ENCODE measurements at places on chromosomes 6 and 20.
A peak's percentile ranks its signal among the peaks of the same experiment; 100 is the strongest.

- DNase-seq, result peak; percentile 83
These were observed 142.6 kb downstream of the MRPL14 start for GRCh38 chr6:43984442-43985321.

- DNase-seq, result no peak
These were observed 11.6 kb downstream of the JAG1 start for GRCh38 chr20:10662151-10662550.

DNA sequence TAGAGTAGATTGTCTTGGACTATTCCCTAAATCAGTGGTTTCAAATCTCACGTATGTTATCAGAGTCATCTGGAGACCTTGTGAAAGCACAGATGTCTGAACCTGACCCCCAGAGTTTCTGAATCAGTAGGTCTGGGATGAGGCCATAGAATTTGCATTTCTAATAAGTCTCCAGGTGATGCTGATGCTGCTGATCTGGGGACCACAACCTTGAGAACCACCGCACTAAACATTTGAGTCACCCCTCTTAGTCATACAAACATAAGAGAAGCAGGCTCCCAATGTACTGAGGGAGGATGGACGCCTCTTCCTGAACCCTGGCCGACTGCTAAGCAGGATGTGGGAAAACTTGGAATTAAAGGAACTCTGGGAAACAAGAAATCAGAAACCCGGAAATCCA lies 187.8 kb upstream of the PRDM1 start:
- no peak for DNase-seq

DNA sequence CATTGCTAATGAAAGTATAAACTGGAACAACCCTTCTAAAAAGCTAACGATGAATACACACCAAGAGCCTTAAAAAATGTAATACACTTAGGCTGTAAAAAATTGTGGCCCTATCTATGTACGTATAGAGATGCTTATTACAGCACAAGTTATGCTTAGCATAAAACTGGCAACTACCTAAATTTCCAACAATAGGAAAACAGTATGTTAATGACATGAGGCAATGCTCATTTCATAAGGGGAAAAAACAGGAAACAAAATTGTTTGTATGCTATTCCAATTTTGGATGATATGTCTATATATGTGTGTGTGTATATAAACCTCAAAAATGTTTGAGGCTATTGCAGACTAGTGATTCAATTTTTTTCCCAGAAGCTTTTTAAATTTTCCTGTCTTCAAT lies 82.5 kb downstream of the DTNBP1 start:
- no peak for DNase-seq

GRCh38 chr6:132205946-132206345 lies 195.3 kb downstream of the MOXD1 start:
- DNase-seq, result no peak

- DNase-seq, result peak; percentile 23
These were observed 142.2 kb downstream of the NFATC2 start for GRCh38 chr20:51400051-51400926.

DNA sequence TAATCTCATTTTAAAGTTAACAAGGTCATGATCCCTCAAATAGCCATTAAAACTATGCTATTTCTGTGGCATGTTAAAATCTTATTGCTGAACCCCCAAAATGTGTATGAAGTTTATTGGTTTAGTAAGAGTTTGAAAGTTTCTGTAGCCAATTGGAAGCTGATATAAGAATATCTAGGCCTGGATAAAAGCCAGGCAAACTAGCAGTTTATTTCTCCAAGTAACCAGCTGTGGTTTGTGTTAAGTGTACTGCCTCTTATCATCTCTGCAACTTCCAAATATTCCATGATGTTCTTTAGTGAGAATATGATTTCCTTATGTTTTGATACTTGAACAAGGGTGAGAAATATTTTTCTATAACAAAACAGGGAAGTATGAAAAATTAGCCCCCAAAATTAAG lies 76.7 kb downstream of the PRSS35 start:
- no peak for DNase-seq

DNA sequence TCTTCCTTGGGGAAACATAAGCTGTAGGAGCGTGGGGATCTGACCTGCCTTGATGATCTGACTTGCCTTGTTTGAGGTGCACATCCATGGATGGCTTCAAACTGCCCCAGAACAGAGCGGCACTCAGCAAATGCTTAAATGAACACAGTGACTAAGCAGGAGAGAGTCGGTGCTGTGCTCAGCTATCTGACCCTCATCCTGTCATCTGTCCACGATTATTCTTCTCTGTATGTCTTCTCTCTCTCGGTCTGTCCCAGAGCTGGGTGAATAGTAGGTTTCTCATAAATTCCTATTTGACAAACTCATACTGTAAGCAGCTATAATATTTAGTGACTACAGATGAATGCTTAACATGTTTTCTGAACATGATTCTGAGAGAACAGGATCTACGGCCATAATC lies 37.3 kb downstream of the TRAM2 start:
- no peak for DNase-seq

DNA sequence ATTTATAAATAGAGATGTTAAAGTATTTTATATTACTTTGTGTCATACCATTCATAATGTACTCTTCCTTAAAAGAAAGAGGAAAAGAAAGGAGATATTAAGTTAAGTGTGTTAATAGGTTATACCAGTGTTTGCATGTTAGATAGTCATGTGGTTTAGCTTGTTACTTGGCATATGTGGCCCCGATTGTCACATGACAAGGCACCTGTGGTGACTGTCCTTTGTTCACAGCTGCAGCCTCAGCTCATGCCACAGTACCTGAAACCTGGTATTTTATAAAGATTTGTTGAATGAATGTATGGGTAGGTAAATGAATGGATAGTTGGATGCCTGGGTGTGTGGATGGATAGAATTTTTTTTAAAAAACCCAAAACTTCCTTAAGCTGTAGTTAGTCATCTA lies 306.1 kb upstream of the FLRT3 start:
- DNase-seq, result no peak

- DNase-seq, result no peak
These were observed 273.3 kb downstream of the ALDH8A1 start for GRCh38 chr6:134676307-134677281.

GRCh38 chr6:112951829-112952228 lies 604.7 kb downstream of the RFPL4B start:
- DNase-seq, result no peak

DNA sequence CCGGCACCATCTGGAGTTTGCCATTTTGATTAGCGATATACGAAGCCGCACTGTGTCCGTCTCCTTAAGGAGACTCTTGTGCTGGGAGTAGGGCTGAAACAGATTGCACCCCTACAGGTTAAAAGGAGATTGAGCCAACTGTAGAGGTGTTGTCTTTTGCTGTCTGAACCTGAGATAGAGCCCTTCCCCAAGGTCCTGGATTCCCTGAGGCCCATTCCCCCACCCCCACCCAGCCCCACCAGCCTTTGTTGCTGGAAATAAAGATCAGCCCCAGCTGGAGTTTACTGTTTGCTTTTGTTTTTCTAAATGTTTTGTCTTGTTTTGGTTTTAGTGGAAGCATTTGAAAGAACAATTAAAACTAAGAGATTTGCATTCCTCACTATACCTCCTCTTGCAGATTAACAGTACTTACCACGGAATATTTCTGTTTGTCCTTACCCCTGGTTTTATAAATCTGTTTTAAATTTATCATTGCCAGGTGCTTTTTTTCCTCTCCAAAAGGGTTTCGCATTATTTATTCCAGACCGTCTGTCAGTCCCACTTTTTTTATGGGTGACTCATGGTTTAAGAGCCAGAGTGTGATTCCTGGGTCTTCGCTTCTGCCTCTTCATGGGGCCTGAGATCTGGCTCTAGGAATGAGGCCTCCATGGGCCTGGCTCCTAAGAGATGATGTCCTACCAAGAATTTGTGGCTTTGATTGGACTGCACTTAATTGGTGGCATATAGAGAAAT lies 169.2 kb downstream of the DTNBP1 start:
- no peak for DNase-seq

GRCh38 chr6:89975991-89976693 lies 81.9 kb downstream of the GJA10 start:
- DNase-seq, result no peak

GRCh38 chr6:149830731-149831307 lies 33.3 kb downstream of the LRP11 start:
- DNase-seq, result no peak

- peak; percentile 54 for DNase-seq
These were observed 775 bp downstream of the PFDN4 start for GRCh38 chr20:54208548-54209176.

DNA sequence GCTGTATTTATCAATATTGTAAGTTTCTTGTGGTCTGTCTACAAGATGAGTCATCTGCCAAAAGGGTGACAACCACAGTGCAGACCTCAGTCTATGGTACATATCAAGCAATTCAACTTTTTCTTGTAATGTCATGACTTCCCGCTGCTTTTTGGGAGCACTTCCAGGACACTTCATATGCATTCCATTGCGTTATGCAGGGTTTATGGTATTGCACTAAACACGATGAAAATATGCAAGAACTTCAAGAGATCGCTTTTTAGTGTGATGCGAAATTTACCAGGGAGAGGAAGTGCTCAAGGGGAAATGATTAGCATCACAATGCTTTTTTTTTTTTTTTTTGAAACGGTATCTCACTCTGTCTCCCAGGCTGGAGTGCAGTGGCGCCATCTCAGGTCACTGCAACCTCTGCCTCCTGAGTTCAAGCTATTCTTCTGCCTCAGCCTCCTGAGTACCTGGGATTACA lies 166.5 kb downstream of the TFAP2A start:
- no peak for DNase-seq

GRCh38 chr20:23157734-23158133 lies 71.6 kb upstream of the CD93 start:
- DNase-seq, result no peak

DNA sequence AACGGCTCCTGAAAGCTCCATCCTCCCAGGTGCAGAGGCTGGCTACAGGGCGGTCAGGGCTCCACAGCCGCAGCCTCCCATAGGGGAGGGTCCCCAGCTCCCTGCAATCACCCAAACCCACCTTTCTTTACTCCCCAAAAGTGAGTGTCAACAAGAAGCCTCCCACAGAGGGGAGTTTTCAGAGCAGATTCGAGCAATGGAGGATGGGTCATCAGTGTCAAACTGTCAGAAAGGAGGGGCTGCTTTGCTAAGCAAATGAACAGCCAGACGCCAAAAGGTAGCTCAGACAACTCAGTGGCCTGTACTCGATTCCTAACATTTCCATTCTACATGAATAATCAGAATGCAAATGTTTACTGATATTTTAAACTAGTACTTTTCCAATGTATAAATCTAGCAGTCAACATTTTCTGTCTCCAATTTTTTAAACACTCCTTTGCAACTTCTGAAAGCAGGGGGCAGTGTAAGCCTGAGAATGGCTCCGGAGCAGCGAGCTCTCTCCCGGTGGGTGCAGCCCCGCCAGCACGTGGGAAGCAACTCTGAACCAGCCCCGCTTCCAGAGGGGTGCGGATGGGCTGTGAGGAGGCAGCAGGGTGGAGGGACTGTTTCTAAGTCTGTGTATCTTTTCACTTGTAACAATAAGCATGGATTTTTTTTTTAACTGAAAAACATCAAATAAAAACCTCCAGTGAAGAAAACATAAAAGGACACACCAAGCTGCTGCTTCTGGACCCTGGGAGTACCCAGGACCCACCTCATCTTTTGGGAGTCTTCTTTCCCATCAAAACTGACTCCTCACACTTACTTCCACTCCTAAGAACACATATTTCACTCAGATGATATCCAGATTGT lies 54.9 kb downstream of the TAF4 start:
- DNase-seq, result peak; percentile 74

DNA sequence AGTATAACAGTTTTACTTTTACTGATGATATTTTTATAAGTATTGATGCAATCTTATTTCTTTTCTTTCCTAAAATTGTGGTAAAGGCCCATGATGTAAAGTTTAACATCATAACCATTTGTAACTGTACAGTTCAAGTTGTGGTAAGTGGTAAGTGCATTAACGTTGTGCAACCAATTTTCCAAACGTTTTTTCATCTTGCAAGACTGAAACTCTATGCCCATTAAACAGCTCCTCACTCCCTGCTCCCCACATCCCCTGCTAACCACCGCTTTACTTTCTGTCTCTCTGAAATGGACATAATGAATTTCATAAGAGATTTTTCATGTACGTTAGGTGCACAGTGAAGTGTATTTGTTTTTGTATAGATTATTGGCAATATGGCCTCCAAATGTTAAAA lies 106.0 kb downstream of the PACRG start:
- no peak for DNase-seq

- DNase-seq, result no peak
These were observed 462.9 kb upstream of the JAG1 start for GRCh38 chr20:11136691-11137090.

DNA sequence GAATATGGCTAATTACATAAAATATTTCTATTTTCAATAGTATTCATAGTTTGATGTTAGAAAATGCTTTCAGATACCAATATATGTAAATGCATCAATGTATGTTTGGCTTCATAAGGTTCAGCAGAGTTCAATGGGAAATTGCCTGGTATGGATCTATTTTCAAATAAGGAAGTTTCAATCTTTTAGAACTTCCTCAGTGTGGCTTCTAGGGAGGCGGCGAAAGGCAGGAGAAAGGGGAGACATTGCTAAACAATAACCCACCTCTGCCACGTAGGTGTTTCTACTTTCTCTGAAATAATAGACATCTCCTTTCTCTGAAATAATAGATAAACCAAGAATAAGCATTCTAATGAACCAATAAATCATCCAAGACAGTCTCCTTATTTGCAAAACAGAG lies 237.7 kb upstream of the RAB32 start:
- no peak for DNase-seq

DNA sequence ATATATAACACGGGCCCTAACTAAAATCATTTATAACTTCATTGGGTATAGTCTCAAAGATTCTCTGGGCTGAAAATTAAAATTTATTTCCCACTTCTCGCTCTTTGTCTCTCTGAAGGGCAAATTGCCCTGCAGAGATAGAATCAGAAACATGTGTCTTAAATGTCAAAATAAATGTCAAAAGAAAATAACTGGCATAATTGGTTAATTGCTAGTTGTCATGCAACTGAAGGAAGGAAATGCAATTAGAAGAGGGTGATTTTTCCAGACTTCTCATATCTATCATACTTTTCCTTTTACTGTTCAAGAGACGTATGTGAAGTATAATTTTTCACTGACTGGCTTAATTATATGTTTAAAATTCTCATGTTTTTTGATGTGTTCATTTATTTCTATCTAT lies 80.3 kb upstream of the HMGCLL1 start:
- no peak for DNase-seq

DNA sequence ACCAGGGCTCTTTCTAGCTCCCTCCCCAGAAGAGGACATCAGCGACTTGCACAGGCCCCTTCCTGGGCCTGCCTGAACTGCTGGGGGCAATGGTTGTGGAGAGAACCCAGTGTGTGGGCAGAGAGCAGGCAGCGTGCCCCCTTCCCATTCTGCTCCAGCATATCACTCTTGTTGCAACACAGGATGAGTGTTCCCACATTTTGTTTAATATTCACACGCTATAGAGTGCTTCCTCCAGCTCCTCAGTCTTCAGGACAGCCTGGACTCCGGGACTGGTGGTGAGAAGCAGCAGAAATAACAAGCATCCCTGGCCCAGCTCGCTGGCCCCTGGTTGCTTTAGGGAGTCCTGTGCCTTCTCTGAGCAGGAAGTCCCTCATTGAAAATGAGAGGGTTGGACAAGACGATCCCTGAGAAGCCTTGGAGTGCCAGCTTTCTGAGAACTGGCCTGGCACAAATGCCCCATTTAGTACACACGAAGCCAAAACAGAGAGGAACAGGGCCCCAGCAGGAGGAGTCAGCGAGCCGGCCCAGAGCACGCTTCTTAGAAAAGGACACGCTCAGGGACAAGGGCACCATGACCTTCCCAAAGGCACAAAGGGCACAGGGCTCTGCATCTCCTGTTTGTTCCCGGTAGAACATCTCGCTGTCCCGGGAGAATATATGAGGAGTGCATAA lies 84.2 kb upstream of the FOXC1 start:
- DNase-seq, result no peak

Measured in left hindlimb (tissue), 1 donor.